Activated CD4-positive, alpha-beta T cell treated with anti-CD3 and anti-CD28 coated beads, Interleukin-2, amount 50 U/mL, for 16 hours (primary cell): ENCODE measurements at places on chromosomes 7 and 10.
A peak's percentile ranks its signal among the peaks of the same experiment; 100 is the strongest.

DNA sequence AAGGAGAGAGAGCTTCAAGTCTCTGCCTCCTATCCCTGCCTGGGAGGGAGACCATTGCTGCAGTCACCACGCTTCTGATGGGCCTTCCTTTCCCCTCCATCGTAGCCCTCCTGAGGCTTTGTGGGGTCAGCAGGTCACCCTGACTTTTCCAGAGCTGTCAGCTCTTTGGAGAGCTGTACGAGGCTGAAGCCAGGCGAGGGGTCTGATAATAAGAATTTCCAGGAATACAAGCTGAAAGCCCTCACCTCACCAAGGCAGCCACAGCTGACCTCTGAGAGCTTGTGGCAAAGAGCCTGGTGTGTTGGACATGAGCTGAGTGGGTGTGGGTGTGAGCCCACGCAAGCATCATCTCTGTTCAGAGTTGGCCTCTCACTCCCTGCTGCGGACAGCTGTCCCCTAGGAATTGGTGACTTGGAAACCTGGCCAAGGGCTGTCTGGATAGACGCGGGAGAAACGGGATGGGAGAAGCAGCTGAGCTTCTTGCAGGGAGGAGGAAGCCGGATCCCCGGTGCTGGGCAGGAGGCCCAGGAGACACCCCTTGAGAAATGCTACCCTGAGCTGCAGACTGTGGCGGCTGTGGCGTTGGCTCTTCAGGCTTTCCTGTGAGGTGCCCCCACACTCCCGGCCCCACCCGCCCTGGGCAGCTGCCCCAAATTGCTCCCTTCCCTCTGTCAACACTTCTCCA is 122.1 kb upstream of the BTBD16 start:
- no peak for DNase-seq

DNA sequence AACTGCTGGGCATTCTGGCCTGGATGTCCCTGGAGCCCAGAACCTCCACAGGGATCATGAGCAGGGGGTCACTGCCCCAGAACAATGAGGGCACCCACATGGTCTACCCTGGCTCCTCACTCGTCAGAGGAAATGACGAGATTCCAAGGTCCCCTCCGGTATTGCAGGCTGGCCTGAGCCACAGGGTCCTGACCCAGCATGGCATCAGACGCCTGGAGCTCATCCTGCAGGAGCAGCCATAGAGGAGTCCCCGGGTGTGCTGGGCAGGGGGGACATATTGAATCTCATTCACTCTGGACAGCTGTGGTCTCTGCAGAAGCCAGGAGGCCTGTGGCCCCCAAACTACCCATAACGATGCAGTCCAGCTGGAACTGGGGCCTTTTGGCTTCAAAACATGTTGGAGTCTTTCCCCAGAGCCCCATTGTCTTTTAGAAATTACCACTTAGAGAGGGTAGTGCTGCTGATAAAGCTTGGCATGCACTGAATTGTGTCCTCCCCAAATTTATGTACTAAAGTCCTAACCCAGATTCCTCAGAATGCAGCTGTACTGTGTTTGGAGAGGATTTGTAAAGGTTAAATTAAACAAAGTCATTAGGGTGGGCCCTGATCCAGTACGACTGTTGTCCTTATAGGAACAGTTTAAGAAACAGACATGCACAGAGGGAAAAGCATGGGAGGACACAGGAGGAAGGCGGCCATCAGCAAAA is 27.7 kb downstream of the ANXA8 start:
- DNase-seq: no peak

GRCh38 chr10:130762491-130762890 is 549.0 kb downstream of the TCERG1L start:
- no peak for DNase-seq

DNA sequence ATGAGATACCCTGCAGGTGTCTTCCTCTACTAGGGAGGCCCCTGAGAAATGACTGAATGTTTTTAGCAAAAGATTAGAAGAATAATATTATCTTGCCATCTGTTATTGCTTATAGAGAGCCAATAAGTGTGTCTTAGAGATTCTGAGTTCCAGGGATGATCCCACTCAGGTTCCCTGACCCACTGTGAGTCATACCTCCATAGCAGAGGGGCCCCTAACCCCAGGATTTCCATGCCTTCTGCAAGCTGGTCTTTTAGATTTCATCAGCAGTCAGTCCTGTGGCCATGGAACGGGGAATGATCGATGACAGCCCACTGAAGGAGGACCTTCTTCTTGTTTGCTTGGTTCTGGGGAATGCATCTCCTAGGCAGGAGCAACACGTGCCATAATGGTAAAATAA is 333.4 kb downstream of the KCNMA1 start:
- DNase-seq: no peak

- DNase-seq: no peak
Measured at GRCh38 chr7:90774706-90775105, 178.6 kb downstream of the CDK14 start.

DNA sequence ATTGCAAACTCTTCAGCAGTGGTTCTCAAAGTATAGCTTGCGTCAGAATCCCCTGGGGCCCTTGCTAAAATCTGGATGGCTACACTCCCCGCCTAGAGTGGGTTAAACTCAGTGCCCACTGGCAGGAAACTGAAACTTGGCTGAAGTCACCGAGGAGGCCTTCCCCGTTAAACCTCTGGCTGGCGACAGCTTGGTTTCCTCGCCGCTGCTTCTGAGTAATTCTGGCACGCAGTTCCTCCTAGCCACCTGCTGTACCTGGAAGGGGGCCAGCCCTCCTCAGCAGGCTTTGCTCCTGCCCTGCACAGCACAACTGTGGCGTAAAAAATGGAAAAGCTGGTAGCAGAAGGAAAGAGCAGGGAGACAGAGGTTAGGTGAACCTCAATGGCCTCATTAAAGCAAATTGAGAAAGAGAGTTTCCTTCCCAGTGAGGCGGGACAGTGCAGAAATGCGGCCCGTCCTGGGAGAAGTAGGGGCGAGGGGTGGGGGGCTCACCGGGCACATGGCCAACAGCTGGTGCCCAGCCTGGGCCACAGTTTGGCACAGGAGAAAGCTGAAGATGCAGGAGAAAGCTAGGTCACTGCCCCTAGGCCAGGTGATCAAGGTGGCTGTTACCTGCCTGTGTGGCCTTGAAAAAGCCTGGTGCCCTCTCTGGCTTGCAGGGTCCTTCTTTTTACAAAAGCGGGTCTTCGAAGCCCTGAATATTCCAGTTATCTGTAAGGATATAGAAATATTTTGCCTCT is 46.6 kb downstream of the ALOX5 start:
- peak; percentile 71 for DNase-seq

GRCh38 chr10:13773496-13774170 is 186.9 kb downstream of the PRPF18 start:
- DNase-seq: no peak

DNA sequence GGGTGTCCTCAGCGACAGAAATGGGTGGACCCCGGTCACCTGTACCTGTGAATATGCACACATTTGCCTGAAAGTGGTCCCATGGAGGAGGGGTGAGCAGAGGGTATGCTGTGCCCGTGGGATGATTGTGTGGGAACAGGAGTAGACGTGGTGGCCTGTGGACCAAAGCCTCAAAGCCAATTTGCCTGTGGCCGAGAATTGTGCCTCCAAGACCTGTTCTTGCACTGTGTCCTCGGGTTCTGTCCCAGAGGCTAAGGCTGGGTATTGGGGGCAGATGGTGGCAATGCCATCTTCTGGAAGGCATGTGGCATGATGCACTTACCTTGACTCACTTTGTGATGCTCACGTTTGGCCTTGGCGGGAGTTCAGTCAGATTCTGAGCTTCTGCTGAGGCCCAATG is 351.0 kb downstream of the TCERG1L start:
- no peak for DNase-seq

DNA sequence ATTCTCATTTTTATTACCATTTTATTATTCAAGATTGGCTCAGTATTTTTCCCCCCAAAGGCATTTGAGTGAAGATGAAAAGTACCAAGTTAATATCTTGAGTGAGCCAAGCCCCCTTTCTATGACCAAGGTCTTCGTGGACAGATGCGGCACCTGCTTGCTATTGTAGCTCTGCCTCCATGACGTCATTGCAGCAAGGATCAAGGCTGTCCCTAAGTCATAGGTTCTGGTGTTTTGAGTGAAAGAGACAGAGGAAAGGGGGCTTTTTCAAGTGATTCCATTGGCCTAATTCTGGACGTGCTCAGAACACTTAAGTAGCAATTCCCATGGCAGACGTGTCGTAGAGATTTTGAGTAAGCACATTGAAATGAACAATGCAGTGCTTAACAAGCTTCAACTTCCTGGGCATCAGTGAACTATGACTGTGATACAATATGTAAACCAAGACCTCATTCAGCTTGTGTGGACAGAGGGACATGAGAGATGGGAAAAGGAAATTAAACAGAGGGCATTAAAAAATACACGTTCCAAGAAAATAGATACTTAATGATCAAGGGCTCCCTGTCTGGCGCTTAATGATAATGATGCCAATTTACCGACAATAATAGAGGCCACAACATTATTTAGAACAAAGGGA is 248.7 kb upstream of the NPVF start:
- DNase-seq: no peak

GRCh38 chr7:123601530-123601929 is at the start of gene ASB15:
ASB15 (plus strand) TSS chr7:123601821; CDS start chr7:123614503, 12,682 bp downstream.
- no peak for DNase-seq

DNA sequence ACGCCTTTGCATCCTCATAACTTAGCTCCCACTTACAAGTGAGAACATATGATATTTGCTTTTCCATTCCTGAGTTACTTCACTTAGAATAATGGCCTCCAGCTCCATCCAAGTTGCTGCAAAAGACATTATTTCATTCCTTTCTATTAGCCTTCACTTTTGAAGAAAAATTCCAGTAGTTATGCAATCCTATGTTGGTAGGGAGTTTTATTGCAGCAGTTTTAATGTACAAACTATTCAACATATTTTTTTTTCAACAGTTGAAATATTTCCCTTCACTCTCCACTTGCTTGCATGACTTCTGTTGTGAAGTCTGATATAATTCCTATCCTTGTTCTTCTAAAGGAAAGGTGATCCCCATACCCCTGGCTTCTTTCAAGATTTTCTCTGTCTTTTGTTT is 27.3 kb upstream of the ARHGAP22 start:
- DNase-seq: no peak

DNA sequence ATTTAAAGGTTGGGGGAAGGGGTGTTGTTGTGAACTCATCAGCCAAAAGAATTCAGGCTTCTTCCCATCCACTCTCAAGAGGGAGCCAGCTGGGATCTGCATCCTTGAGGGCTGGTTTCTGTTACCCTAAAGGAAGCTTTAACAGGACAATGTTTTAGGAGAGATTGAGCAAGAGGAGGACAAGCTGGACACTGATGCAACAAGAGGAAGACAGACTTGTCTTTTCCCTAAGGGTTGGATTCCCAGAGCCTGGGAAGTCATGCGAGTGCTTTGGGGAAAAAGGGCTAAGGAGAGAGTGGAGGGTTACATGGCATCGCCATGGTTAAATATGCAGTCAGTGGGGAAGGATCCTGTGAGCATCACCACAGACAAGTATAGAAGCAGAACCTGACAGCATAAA is 47.6 kb upstream of the PDE1C start:
- no peak for DNase-seq
